Activated CD8-positive, alpha-beta T cell treated with anti-CD3 and anti-CD28 coated beads for 36 hours (primary cell): ENCODE measurements at places on chromosomes 7 and 10. TPM values are rescaled to one million over a fixed set of nuclear protein-coding genes. Genes with fewer than 3 reads are reported as not detected.

Gene FKBP6
- total RNA-seq: not detected

DNA sequence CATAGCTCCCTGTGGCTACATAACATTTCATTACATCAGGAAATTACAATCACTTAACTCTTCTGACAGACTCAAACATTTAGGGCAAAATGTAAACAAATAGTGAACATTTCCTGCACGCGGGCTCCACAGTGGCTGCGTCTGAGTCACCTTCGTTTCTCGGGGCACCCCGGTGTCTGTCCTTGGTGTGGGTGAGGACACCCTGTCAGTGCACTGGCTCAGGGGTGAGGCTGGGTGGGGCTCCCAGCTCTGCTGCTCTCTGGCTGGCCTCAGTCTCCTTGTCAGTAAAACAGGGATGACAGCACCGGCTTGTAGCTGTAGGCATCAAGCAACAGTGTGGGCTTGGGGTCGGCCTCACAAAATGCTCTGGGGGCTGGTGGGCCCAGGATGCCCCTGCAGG lies 237.1 kb upstream of the SHH start:
- H3K36me3 ChIP-seq: no peaks in the 10 kb centered on the region
- no peak overlapping the region for H3K27ac ChIP-seq

Gene CFAP58
- 0.27 TPM for total RNA-seq

- H3K36me3 ChIP-seq: no peaks in the 10 kb centered on the region
- H3K27ac ChIP-seq: no peak overlapping the region
- DNase-seq: no peak
These were observed 67.6 kb downstream of the JAZF1 start for GRCh38 chr7:28112883-28113540.

Gene NAT16
- total RNA-seq: not detected

DNA sequence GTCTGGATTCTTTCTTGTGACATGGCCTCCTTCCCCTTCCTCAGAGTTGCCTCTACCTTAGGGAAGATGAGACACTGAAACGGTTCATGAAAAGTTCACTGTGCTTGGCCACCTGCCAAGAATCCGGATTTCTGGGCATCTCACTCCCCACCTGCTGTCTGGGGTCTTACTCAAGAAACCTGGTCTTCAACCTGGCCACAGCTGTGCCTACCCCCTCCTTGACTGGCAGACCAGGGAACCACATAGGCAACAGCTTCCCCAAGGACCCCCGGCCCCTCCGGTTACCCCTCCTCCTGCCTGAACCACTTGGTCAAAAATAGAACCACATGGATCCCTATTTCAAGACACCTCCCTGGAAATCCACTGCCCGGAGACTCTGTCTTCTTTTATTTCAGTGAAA lies 58.7 kb upstream of the NANOS1 start:
- no peaks in the 10 kb centered on the region for H3K36me3 ChIP-seq
- H3K27me3 ChIP-seq: peaks cover 9% of the 10 kb centered on the region
- DNase-seq: no peak

Gene PAX4
- total RNA-seq: not detected

- DNase-seq: no peak
- H3K36me3 ChIP-seq: no peaks in the 10 kb centered on the region
- no peak overlapping the region for H3K27ac ChIP-seq
- no peak overlapping the region for H3K4me3 ChIP-seq
- H3K27me3 ChIP-seq: no peaks in the 10 kb centered on the region
These were observed 692.1 kb downstream of the PCDH15 start for GRCh38 chr10:54108961-54109360.

GRCh38 chr10:132010483-132010882 lies 28.8 kb upstream of the BNIP3 start:
- H3K27ac ChIP-seq: no peak overlapping the region
- no peak overlapping the region for H3K4me3 ChIP-seq
- DNase-seq: no peak
- H3K36me3 ChIP-seq: no peaks in the 10 kb centered on the region
- peaks cover 7% of the 10 kb centered on the region for H3K27me3 ChIP-seq

GRCh38 chr7:38195804-38196595 lies 18.0 kb downstream of the STARD3NL start:
- H3K4me1 ChIP-seq: peaks cover 42% of the 10 kb centered on the region
- DNase-seq: no peak
- no peak overlapping the region for H3K27ac ChIP-seq

DNA sequence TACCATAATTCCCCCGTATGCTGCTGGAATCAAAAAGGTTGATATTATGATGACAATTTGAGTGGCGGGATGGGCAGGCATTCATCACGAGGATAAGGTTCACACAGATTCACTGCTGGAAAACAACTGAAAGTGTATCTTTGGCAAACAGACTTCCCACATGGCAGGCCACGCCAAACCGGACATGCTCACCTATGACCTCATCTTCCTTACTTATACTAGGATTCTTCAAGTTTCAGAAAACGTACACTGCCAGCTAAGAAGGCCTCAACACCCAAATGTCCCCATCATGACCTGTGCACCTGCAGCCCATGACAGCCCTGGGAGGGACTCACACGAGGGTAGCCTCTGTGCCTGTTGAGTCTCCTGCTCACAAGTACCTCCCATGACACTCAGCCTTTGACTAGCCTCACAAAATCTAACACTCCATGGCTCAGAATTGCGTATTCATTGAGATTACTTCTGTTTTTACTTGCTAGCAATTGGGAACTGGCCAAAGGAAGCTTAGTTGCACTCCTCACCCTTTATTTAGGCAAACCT lies 259.0 kb upstream of the GHITM start:
- DNase-seq: no peak
- no peaks in the 10 kb centered on the region for H3K4me1 ChIP-seq
- no peak overlapping the region for H3K4me3 ChIP-seq

Gene PI4K2A
- total RNA-seq: 8.5 TPM

DNA sequence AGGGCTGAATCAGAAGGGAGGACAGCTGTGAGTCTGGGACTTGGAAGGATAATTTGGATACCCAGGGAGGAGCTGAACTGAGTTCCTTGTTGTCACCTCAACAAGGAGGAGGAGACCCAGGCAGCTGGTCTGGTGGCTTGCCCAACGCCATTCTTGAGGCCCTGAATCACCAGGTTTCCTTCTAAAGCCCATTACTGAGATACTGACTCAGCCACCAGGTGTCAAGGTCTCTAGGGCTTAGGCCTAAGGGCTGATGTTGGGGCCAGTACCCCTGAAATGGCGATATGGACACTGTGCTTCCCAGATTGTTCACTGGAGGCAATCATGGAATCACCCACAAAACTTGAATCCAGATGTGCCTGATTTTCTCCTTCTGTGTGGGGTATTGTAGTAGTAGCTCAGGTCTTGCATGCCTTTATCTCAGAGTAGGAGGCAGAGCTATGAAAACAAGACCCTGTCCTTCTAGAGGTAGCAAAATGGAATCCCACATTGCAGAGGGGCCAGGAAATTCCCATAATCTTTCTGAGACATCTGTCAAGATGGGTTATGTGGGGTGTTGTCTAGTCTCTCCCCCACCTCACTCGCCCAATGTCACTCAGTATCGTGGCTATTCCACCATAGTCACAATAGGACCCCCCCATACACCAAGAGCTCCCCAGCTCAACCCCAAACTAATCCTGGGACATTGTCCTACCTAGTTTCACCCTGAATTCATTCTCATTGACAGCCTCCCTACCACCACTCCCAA lies 1.8 kb upstream of the ATG9B start:
- H3K27ac ChIP-seq: no peak overlapping the region
- no peak for DNase-seq

Gene GLI3
- not detected for total RNA-seq

Gene C7orf33
- not detected for total RNA-seq

Gene WDR86
- total RNA-seq: 0.25 TPM

Gene FLNC
- total RNA-seq: 0.16 TPM

- H3K4me1 ChIP-seq: peaks cover 8% of the 10 kb centered on the region
- H3K27ac ChIP-seq: peak overlapping the region; percentile 99
- no peak for DNase-seq
- H3K36me3 ChIP-seq: peaks cover 6% of the 10 kb centered on the region
- peak overlapping the region; percentile 90 for H3K4me3 ChIP-seq
These were observed 1.9 kb upstream of the HBP1 start for GRCh38 chr7:107166736-107167426.

DNA sequence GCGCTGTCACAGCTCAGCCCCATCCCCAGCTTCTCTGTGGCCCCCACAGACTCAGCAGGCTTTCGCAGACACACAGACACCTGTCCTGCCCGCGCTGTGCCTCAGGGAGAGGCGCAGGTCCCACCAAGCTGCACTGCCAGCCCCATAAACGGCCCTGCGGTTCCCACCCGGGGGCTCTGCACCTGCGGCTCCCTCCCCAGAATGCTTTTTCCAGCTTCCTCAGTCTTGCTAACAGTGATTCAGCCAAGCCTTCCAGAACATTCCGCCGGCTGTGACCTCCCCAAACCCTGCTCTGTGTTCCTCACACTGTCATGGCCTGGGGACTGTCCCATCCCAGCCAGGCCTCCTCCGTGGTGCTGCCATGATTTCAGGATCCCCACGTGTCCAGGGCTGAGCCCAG lies 27.8 kb upstream of the TNRC18 start:
- no peak for DNase-seq
- H3K36me3 ChIP-seq: no peaks in the 10 kb centered on the region
- no peaks in the 10 kb centered on the region for H3K27me3 ChIP-seq
- H3K4me1 ChIP-seq: peaks cover 6% of the 10 kb centered on the region
- H3K4me3 ChIP-seq: no peak overlapping the region

Gene ANKRD30A
- total RNA-seq: not detected

Gene HSPA14
- total RNA-seq: 36.7 TPM

- no peaks in the 10 kb centered on the region for H3K27me3 ChIP-seq
- no peak overlapping the region for H3K27ac ChIP-seq
- H3K36me3 ChIP-seq: peaks cover 3% of the 10 kb centered on the region
- DNase-seq: no peak
- H3K4me1 ChIP-seq: no peaks in the 10 kb centered on the region
These were observed 33.3 kb downstream of the GNA12 start for GRCh38 chr7:2810682-2811415.

GRCh38 chr10:120415709-120416330 lies 41.2 kb upstream of the PLPP4 start:
- no peak overlapping the region for H3K27ac ChIP-seq
- H3K36me3 ChIP-seq: no peaks in the 10 kb centered on the region
- H3K4me1 ChIP-seq: no peaks in the 10 kb centered on the region
- no peak overlapping the region for H3K4me3 ChIP-seq
- no peak for DNase-seq

DNA sequence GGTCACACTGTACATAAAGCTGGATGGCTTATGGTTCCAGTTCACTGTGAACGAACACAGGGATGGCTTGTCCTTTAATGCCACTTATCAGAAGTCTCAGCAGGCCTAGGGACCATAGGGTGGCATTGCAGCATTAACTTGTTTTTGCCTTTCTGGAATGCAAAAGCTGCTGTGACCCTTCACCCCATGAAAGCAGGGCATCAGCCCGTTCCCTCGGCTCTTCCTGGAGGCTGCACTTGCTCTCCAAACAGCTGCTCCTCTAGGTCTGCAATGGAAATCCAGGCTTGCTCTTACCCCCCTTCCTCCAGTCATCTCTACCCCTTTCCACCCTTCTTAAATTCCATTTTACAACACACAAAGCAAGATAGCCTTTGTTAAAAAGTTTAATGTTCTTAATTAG lies 17.9 kb upstream of the NEUROD6 start:
- H3K27me3 ChIP-seq: no peaks in the 10 kb centered on the region
- no peaks in the 10 kb centered on the region for H3K36me3 ChIP-seq
- no peak for DNase-seq
